ENCODE measurements at places on chromosomes 12 and 14. TPM values are rescaled to one million over a fixed set of nuclear protein-coding genes. Genes with fewer than 3 reads are reported as not detected.

Gene AMN
- 1.0 TPM for total RNA-seq

Gene RTN1
- not detected for total RNA-seq

Gene ENO2
- total RNA-seq, result 158 TPM

Gene PRR13
- 206 TPM for total RNA-seq

Gene RAB15
- total RNA-seq, result 1.8 TPM

- peaks cover 10% of the 10 kb centered on the region for H3K4me1 ChIP-seq
- H3K27me3 ChIP-seq, result no peaks in the 10 kb centered on the region
- DNase-seq, result no peak
- no peak overlapping the region for H3K27ac ChIP-seq
- peaks cover 20% of the 10 kb centered on the region for H3K36me3 ChIP-seq
- H3K4me3 ChIP-seq, result no peak overlapping the region
Measured at GRCh38 chr12:1056390-1056789, 65.4 kb downstream of the ERC1 start.

GRCh38 chr12:111936869-111937268 lies 76.1 kb downstream of the TMEM116 start:
- no peak overlapping the region for H3K27ac ChIP-seq
- no peaks in the 10 kb centered on the region for H3K27me3 ChIP-seq
- no peaks in the 10 kb centered on the region for H3K4me1 ChIP-seq
- H3K4me3 ChIP-seq, result no peak overlapping the region

GRCh38 chr12:84694116-84694515 lies 218.5 kb downstream of the SLC6A15 start:
- H3K27ac ChIP-seq, result no peak overlapping the region
- H3K4me3 ChIP-seq, result no peak overlapping the region
- no peaks in the 10 kb centered on the region for H3K36me3 ChIP-seq
- H3K4me1 ChIP-seq, result no peaks in the 10 kb centered on the region
- no peaks in the 10 kb centered on the region for H3K27me3 ChIP-seq

- no peak overlapping the region for H3K4me3 ChIP-seq
- H3K27ac ChIP-seq, result no peak overlapping the region
- H3K36me3 ChIP-seq, result no peaks in the 10 kb centered on the region
- peaks cover 2% of the 10 kb centered on the region for H3K27me3 ChIP-seq
- H3K4me1 ChIP-seq, result no peaks in the 10 kb centered on the region
Measured at GRCh38 chr14:89807892-89808291, 146.6 kb downstream of the EFCAB11 start.

DNA sequence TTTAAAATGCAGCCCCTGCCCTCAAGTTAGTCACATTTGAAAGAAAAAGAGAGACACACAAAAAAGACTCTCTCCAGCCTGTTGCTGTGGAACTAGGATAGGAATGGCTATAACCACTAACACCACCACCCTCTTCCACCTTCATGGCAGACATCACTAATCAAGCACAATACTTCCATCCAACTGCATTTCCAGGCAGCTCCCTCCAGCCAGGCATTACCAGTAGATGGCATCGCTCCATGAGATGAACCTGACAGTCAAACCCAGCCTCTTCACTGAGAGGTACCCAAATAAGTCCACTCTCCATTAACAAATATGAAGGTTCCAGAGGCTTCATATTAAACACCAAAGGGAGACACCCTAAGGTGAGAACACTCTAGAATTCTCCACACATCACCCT lies 24.4 kb downstream of the SLC8B1 start:
- H3K27me3 ChIP-seq, result no peaks in the 10 kb centered on the region
- H3K4me1 ChIP-seq, result no peaks in the 10 kb centered on the region
- DNase-seq, result no peak
- H3K36me3 ChIP-seq, result no peaks in the 10 kb centered on the region

DNA sequence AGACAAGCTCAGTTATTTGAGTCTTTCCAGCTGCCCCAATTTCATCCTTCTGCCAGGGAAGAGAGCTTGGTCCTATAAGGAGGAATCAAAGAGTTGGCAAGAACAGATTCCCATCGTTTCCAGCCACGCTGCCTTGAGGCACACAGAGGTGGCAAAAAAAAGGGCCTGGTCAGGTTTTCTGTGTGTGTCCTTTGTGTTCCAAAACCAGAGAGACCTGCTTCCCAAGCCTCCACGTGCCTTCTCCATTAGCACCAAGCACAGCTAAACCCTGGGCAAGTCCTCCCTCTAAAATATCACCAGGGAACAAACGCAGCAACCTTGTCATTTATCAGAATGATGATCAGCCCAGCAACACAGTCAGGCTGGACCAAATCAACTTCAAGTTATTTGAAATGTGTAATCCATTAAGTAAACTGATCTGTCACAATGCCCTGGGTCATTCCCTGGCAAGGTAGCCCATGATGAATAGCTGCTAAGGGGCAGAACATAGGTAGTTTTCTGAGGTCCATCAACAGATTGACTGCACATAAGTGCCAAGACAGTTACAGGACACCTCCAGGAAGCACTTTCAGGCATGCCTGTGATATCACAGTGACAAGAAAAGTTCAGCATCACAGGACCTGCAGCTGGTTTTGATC lies 28.6 kb upstream of the C12orf42 start:
- no peak overlapping the region for H3K27ac ChIP-seq
- H3K36me3 ChIP-seq, result no peaks in the 10 kb centered on the region

All from natural killer cell treated with Interleukin-12 subunit alpha and Interleukin-12 subunit beta and Interleukin-15 and Interleukin-18, amount 100 ng/mL, for 72 hours (primary cell).